ENCODE measurements at places on chromosomes 7 and 10.

DNA sequence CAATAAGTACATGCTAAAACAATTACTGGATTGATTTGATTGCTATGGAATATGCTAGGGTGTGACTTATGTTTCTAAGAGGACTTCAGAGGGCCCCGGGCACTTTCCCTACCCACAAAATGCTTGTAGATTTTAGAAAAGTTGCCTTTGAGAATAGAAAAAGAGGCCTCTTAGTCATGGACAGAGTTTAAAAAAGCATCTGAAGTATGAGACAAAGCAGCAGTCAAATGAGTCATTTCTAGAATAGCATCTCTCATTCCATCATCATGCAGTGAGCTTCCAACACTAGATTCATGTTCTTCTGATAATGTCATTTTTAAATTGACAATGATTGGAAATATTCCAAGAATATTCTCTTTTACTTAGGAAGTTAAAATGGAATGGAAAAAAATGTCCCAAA lies 675.1 kb upstream of the PCDH15 start:
- DNase-seq, result no peak
- no peaks in the 10 kb centered on the region for H3K27me3 ChIP-seq
- no peak overlapping the region for H3K4me3 ChIP-seq
- no peaks in the 10 kb centered on the region for H3K36me3 ChIP-seq

- no peaks in the 10 kb centered on the region for H3K36me3 ChIP-seq
- no peaks in the 10 kb centered on the region for H3K4me1 ChIP-seq
- no peak overlapping the region for H3K4me3 ChIP-seq
- H3K27me3 ChIP-seq, result no peaks in the 10 kb centered on the region
These were observed 120.8 kb downstream of the CDH23 start for GRCh38 chr10:71517298-71518169.

DNA sequence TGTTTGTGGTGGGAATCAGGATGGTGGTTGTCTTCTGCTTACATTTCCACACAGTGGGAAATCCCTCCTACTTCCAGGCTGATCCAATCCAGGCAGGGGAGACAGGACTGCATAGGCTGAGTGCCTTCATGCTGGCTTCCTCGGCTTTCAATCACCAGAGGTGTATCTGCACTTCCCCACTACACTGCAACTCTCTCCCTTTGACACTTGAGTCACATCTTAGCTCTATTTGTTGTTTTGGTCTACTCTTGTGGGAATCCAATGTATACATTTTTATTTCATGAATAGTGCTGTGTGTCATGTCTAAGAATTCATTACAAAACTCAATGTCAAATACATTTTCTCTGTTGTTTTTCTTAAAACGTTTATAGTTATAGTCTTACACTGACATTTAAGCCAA lies 735.6 kb downstream of the XPNPEP1 start:
- DNase-seq, result no peak
- no peaks in the 10 kb centered on the region for H3K27me3 ChIP-seq
- no peak overlapping the region for H3K4me3 ChIP-seq

GRCh38 chr7:106206826-106207541 lies 77.8 kb downstream of the NAMPT start:
- no peak overlapping the region for H3K4me3 ChIP-seq
- no peak overlapping the region for H3K27ac ChIP-seq
- DNase-seq, result no peak
- no peaks in the 10 kb centered on the region for H3K36me3 ChIP-seq
- no peaks in the 10 kb centered on the region for H3K4me1 ChIP-seq

DNA sequence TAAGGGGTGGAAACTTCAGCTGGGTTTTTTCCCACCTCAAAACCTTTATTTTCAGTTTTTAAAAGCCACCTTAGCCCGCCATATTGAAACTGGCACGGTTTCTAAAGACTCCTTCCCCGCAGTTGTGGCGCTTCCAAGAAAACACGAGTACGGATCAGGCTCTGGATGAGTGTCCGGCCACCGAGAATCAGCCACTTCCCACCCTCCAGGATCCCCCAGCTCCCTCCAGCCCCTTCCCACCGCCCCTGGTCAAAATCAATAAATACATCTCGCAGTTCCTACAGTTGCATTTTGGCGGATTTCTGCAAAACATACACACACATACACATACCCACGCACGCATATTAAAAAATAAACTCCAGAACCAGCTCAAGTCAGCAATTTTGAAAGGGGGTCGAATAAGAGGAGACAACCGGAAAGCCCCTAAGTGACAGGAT lies 1.1 kb downstream of the SFMBT2 start:
- H3K4me1 ChIP-seq, result peaks cover 5% of the 10 kb centered on the region
- no peak for DNase-seq
- H3K36me3 ChIP-seq, result no peaks in the 10 kb centered on the region

DNA sequence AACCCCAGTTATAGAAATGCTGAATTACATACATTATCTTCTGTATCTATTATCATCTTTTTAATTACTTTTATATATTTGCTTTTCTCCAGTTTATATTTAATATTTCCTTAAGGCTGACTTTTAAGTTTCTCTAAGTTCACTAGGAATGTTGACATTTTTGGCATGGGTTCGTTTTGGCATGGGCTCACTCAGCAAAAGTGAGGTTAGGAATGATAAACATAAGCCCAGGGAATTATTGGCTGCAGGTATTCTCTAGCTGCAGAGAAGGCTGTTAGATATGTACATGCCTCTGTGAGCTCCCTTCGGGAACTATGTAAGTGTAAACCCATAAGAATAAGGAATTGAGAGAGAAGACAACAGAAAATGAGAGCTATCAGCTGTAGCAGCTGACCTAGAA lies 63.6 kb upstream of the RAB18 start:
- DNase-seq, result no peak
- H3K36me3 ChIP-seq, result no peaks in the 10 kb centered on the region
- no peak overlapping the region for H3K4me3 ChIP-seq
- H3K4me1 ChIP-seq, result no peaks in the 10 kb centered on the region
- no peak overlapping the region for H3K27ac ChIP-seq
